ENCODE measurements at places on chromosomes 5 and 9. TPM values are rescaled to one million over a fixed set of nuclear protein-coding genes. Genes with fewer than 3 reads are reported as not detected.

The HAUS6 gene
- total RNA-seq = 18.3 TPM

DNA sequence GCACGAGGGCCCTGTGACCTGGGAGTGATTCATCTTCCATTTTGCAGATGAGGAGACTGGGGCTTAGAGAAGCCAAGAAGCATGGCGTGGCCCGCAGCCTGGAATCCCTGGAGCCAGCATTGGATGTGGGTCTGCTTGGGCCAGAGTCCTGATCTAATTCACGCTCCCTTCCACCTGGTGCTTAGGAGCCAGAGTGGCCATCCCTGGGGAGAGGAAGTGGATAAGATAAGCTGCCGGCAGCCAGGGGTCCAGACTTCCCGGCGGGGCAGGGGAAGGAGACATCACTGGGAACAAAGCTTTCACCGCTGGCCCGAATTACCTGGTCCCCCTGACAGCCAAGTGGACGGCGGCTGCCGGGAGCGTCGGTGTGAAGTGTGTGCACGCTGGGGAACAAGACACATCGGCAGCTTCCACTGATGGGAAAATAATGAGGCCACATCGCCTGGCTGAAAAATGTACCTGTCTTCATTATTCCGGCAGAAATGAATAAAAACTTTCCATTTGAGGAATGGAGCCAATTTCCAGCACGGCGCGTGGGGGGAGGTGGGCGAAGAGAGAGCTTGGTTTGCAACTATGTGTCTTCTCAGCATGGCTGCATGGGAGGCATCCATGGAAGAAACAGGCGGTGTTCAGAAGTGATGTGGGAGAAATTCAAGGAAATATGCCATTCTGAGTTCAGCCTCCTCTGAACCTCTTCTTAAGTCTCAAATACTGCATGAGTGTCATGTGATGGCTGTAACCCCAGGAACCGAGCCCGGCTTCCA lies 78.5 kb downstream of the OLFM1 start:
- no peak overlapping the region for H3K4me3 ChIP-seq
- peaks cover 10% of the 10 kb centered on the region for H3K27me3 ChIP-seq
- no peak for DNase-seq
- peak overlapping the region; percentile 22 for H3K27ac ChIP-seq

DNA sequence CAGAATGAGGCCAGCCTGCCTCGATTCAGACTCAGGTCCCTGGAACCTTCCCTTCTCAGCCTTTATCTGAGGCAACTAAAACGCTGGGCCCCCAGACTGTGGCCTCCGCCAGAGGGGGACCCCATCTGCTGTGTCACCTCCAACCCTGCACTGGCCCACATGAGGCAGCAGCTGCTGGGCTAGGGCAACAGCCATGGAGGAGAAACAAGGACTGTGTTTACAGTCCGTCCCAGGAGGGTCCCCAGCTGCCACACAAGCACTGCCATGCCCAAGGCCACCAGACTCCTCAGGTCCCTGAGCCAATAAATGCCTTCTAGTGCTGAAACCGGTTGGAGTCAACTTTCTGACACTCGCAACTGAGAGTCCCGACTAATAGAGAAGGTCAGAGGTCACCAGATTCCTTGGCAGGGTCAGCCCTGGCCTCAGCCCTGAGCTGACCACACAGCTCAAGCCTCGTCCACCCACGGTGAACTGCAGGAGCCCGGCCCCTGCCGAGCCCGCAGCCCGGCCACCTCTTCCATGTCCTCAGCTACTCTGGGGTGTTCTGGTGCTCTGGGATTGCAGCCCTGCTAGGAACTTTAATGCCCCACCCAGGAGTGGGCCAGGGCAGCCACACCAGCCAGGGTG lies 77.0 kb downstream of the ZNF354C start:
- peak; percentile 54 for DNase-seq
- no peak overlapping the region for H3K27ac ChIP-seq
- peaks cover 7% of the 10 kb centered on the region for H3K27me3 ChIP-seq
- no peak overlapping the region for H3K4me3 ChIP-seq

DNA sequence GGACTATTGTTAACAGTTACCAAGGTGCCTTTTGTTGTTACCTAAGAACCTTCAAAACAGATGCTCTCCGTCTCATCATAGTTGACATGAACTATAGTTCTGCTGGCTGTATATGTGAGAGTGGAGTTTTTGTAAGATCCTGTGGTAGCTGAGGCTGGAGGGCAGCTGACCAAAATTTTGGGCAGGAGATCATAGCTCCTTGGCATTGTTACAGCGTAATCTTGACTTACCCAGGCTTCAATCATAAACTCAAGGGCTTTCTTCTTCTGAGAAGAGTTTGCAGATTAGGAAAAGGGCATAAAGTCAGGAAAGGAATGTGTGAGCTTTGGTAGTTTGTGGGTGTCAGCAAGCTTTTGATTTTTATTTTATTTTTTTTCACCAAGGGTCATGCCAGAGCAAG lies 34.5 kb downstream of the RCL1 start:
- peaks cover 2% of the 10 kb centered on the region for H3K27me3 ChIP-seq
- no peak overlapping the region for H3K4me3 ChIP-seq
- no peaks in the 10 kb centered on the region for H3K36me3 ChIP-seq
- no peak overlapping the region for H3K27ac ChIP-seq
- H3K4me1 ChIP-seq = no peaks in the 10 kb centered on the region

GRCh38 chr5:102498271-102499034 lies at the start of gene SLCO6A1:
Gene SLCO6A1, minus strand, starts transcription at chr5:102499001. Its CDS starts 157 bp downstream, at chr5:102498844.
- H3K27me3 ChIP-seq = no peaks in the 10 kb centered on the region
- DNase-seq = no peak
- H3K4me1 ChIP-seq = no peaks in the 10 kb centered on the region
- no peaks in the 10 kb centered on the region for H3K36me3 ChIP-seq
- no peak within 1 kb of the TSS for H3K27ac ChIP-seq
- no peak within 1 kb of the TSS for H3K4me3 ChIP-seq

- H3K4me1 ChIP-seq = no peaks in the 10 kb centered on the region
- H3K27me3 ChIP-seq = no peaks in the 10 kb centered on the region
- H3K27ac ChIP-seq = no peak overlapping the region
- H3K4me3 ChIP-seq = no peak overlapping the region
These were observed 28.7 kb downstream of the TPD52L3 start for GRCh38 chr9:6356904-6357303.

GRCh38 chr9:122032346-122032745 lies 60.8 kb downstream of the TTLL11 start:
- H3K36me3 ChIP-seq = peaks cover 4% of the 10 kb centered on the region
- DNase-seq = no peak
- H3K27ac ChIP-seq = no peak overlapping the region
- no peak overlapping the region for H3K4me3 ChIP-seq
- H3K27me3 ChIP-seq = peaks cover 4% of the 10 kb centered on the region
- H3K4me1 ChIP-seq = peaks cover 10% of the 10 kb centered on the region
